AG08395 (cell line): ENCODE measurements at places on chromosomes 7 and 10.

DNA sequence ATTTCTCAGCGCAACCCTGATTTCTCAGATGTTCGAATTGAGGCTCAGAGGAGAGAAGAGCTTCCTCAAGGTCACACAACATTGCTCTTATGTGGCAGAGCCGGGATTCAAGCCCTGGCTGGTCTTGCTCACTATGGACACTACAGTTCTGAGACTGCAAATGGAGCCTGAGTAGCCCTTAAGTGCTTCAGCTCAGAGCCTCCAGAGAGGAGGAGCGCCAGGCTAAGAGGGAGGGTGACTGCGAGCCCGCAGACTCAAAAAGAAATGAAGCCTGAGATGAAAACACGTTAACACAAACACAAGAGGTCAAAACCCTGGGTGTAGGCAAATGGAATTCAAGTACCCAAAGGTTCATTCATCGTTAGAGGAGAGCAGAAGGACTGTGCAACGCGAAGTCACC is 13.9 kb downstream of the ARHGAP22 start:
- DNase-seq: no peak

DNA sequence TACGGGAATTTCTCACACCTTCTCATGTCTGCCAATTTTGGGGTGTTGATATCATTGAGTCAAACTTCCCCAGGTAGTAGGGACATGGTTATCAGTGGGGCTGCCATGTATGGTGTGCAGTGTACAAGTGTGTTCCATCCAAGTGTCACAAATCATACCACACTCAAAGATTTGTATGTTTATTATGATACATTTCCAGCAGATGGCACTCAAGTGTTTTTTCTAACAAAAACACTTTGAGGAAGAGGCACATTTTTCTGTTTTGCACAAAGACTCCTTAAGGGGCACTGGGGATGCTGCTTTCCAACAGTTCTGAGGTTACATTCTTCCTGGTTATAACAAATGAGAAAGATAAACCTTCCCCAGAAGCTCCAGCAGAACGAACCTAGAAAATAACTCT is 414.5 kb downstream of the REEP3 start:
- DNase-seq: no peak

DNA sequence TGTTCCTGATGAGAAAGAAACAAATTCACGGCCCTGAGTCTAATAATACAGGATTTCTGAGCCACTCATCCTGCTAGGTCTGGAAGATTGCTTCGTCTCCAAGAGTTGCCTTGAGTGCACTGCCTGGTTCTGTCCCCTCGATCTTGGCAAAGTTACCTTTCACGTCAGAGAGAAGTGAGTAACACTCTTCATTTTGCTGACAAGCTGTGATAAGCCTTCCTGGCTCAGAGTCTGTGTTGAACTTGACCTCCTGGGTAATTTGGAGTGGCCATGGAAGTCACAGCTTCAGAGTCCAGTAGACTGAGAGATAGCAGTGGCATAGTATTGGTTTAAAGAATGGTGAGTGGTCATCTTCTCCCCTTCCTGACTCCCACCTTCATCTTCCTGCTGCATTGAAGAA is 64.7 kb upstream of the LRGUK start:
- no peak for DNase-seq

- DNase-seq: peak; percentile 64
Observed at GRCh38 chr10:78335691-78336401, 302.2 kb downstream of the RPS24 start.

DNA sequence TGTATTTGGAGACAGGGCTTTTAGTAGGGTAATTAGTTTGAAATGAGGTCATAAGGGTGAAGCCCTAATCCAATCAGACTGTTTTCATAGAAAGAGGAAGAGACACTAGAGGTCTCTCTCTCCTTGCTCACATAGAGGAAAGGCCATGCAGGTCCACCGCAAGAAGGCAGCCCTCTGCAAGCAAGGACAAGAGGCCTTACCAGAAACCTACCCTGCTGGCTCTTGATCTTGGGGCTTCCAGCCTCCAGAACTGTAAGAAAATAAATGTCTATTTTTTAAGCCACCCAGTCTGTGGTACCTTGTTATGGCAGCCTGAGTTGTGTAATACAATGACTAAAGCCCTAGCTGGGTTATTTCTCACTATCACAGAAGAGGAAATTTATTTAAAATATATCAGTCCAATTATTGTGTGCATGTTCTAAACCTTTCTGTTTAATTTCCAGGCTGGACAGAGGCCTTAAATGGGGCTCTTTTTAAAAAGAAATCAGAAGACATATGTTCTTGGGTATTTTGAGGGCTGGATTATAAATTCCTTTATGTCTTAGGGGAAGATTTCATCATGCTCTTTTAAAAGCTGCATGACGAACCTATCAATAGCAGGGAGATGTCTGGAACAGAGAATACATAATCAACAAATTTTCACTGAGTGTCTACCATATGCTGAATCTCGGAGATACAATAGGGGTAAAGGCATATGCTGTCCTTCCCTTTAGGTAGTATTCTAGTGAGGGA is 12.9 kb upstream of the TMEM26 start:
- no peak for DNase-seq

DNA sequence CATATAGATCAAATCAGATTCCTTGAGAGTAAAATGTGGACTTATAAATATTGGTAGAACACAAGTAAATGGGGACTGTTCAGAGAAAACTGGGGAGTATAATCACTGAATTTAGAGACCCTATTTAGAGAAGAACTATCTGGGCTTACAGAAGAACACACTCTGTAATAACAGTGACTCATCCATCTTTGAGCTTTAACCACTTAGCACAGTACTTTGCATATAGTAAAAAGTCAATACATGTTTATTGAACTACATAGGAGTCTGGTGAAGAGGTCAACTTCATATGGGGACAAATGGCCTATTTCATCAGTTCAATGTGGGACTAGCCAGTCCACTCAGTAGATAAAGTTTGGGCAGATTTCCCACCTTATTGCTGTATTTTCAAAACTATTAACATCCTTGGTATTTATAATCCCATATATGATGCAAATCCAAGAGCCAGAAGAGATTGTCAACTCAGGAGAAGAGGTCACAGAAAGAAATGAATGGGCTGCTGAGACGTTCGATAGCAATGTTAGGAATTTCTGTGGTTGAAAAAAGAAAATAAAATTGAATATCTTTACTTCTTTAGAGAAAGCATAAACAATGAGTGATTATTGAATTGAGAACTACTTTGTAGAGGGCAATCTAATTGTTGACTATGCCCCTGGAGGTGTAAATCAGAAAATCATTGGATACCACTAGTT is 119.3 kb upstream of the CACNA2D1 start:
- peak; percentile 45 for DNase-seq

DNA sequence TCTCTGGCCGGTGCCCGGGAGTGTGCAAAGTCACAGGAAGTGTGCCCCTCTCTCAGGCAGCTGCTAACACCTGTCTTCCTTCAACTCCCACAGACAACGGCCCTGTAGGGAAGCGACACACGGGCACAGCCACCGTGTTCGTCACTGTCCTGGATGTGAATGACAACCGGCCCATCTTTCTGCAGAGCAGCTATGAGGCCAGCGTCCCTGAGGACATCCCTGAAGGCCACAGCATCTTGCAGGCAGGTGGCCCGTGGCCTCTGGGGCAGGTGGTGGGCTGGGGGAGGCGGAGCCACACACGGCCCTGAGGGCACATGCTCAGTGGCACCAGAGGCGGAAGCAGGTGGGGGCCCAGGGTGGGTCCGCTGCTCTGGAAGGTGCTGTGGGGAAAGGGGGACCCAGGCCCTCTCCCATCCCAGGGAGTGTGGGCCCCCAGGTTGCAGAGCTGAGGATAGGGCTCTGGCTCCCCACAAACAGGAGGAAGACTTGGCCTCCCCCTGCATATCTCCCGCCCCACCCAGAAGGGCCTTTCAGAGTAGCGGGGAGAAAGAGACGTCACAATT is 6.9 kb downstream of the C10orf105 start:
- no peak for DNase-seq

- peak; percentile 34 for DNase-seq
Observed at GRCh38 chr7:77425101-77426051, 9.2 kb upstream of the GSAP start.

GRCh38 chr7:121475806-121476205 is 79.7 kb upstream of the FAM3C start:
- DNase-seq: no peak

- DNase-seq: no peak
Observed at GRCh38 chr10:128052696-128053095, 73.5 kb downstream of the MKI67 start.

GRCh38 chr7:141729020-141729419 is 9.1 kb upstream of the SSBP1 start:
- no peak for DNase-seq

DNA sequence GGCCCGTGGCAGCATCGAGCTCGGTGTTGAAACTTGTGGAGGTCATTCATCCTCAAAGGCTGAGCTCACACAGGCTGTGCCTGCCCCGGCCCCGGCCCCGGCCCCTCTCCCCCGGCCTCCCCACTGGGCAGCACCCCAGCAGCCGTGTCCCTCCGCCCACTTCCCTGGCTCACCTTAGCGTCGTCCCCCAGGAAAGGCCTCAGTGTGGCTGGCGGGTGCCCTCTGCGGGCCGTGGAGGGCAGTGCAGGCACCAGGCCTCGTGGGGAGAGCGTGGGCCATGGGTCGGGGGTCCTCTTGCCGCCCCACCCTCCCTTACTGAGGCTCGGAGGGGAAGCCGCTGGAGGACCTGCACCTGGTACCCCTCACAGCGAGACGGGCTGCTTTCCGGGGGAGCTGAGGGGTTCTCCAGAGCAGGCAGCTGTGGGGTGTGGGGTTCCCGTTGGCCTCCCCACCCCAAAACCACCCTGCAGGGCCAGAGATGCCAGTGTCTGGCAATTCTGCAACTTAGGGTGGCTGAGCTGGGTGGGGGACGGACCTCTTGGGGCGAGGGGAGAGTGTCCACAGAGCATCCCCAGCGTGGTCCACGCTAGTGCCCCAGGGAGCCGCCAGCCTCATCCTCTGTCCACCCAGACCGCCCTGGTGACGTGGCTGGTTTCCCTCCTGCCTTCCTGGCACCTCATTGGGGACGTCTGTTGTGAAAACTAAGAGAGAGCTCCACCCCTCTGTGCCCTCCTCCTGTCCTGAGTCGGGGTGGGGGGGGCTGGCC is 44.2 kb upstream of the DPYSL4 start:
- peak; percentile 66 for DNase-seq

- DNase-seq: no peak
Observed at GRCh38 chr7:32474008-32474407, 16.2 kb downstream of the LSM5 start.

DNA sequence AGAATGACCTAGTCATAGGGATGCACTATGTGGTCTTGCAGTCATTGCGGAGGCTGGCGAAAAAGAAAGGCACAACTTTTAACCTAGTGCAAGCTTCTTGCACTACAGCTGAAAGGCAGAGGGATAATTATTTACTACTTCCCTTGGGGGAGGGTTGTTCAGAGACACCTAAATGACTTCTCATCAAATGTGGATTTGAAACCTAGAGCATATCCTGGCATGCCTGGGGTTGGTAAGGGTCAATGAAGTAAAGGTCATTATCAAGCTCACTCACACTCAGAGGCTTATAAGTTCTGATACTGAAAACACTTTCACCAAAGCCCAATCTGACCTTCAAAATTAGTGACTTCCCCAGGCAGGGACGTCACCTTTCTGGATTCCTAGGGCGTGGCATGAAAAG is 108.9 kb upstream of the AMPH start:
- no peak for DNase-seq

- DNase-seq: no peak
Observed at GRCh38 chr7:44353668-44354067, 28.3 kb upstream of the CAMK2B start.

GRCh38 chr7:44707558-44708230 is 41.0 kb upstream of the ZMIZ2 start:
- no peak for DNase-seq

DNA sequence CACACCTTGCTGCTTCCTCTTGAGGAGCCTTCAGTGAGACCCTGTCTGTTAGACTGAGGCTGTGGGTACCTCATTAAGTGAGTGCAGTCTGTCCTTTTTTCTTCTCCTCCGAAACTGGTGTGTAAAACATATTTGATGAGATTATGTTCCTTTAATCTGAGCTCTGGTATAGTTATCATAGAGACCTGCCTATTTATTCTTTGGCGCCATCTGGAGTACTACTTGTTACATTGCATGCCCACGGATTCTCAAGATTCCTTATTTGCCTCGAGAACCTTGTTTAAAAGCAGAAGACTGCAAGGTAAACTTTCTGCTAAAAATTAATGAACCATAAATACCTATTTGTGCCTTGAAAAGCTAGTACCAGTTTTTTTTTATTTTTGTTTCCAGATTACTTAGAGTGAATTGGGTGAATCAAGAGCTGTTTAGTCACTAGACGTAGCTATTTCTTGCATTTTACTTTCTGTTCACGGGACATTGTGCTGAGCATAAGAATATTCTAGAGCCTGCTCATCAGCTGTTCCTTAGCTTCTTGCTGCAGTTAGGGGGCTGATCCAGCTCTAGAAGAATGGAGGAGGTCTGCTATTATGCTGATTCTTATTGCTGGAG is 16.9 kb upstream of the STMP1 start:
- DNase-seq: peak; percentile 62

DNA sequence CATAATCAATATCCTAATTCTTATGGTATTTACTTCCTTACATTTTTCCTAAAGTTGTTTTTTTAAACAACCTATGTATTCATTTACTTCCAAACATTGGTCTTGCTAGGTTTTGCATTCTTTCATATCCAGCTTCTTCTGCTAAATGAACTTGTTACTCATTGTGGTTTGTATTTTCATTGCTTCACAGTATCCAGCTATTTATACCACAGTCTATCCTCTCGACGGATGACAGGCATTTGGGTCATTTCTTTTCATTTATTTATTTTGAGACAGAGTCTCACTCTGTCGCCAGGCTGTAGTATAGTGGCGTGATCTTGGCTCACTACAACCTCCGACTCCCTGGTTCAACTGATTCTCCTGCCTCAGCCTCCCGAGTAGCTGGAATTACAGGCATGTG is 66.8 kb downstream of the CCDC6 start:
- peak; percentile 77 for DNase-seq

- no peak for DNase-seq
Observed at GRCh38 chr7:130993671-130994365, 259.8 kb upstream of the KLF14 start.

GRCh38 chr7:55127622-55128081 is 108.8 kb downstream of the EGFR start:
- no peak for DNase-seq

GRCh38 chr10:62154231-62154630 is 114.4 kb downstream of the RTKN2 start:
- DNase-seq: no peak

GRCh38 chr7:42852531-42852930 is 59.3 kb downstream of the C7orf25 start:
- DNase-seq: no peak

DNA sequence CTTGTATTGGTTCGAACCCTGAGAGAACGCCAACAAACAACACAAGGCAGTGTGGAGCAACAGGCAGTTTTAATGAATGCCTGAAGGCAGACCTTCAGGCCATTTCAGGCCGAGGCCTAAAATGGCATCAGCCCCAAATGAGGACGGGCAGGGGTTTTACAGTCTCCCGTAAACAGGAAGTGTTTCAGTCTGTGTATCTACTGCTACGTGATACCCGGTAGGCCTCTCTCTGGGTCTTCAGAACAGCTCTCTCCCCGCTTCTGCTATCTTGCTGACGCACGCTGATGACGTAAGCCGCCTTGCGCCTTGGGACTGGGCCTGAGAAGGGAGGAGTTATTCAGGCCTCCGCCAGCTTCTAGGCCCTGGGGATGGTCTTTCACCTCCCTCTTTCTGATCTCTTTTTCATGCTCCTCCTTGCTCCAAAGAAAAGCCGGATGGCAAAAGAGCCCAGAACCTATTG is 67.7 kb downstream of the ST8SIA6 start:
- DNase-seq: no peak

GRCh38 chr10:105195831-105196230 is 554.7 kb downstream of the SORCS3 start:
- DNase-seq: no peak
